ENCODE measurements at places on chromosomes 12 and 14.

- DNase-seq = no peak
Measured at GRCh38 chr12:128662101-128662500, 161.7 kb downstream of the SLC15A4 start.

- DNase-seq = no peak
Measured at GRCh38 chr14:91872011-91872501, 4.7 kb upstream of the TC2N start.

DNA sequence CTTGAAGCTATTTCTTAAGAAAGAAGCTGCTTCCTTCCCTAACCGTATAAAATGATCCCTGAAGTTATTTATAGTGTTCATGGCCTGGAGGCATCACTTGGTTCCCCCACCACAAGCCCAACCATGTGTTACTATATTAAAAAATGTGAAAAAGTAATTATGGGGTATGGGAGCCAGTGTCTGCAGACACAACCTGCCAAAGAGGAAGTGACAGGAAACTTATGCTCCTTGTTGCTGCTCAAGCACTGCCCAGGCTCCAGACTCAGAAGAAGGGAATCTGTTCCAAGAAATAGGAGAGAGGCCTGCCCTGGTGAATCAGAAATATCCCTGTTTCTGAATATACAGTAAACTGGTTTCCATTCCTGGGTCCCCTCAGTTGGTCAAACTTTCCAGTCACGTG, 217.2 kb upstream of the BMP4 start:
- DNase-seq = no peak

DNA sequence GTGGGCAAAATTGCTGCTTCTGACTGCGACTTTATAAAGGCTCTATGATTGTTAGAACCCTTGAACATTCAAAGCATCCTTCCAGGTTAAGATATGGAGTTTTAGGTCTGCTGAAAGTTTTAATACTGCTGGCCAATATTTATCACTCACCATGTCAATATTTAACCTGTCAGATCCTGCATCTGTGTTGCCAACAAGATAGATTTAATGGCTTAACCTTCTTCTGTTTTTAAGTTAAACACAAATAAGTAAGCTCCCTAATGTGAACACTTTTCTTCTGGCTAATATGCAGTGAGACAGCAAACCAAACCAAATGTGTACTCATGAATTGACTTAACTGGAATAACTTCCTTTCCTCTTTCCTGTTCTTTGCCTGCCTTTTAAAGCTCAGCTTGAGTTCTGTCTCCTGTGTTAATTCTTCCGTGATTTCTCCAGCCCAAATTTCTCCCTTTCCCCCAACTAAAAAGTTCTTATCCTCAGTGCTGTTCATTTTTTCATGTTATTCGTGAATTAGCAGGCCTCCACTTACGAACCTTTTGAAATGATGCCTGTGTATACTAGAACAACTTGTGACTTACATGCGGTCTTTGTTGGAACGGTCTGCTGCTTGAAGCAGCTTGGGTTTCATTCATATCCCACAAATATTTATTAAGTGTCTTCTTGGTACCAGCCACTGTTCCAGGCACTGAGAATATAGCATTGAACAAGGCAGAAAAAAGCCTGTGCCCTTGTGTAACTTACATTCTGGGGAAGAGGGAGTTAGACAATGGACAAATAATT, 9.1 kb downstream of the FBXW8 start:
- DNase-seq = no peak

- no peak for DNase-seq
Measured at GRCh38 chr12:33575346-33575745, 135.7 kb upstream of the SYT10 start.

DNA sequence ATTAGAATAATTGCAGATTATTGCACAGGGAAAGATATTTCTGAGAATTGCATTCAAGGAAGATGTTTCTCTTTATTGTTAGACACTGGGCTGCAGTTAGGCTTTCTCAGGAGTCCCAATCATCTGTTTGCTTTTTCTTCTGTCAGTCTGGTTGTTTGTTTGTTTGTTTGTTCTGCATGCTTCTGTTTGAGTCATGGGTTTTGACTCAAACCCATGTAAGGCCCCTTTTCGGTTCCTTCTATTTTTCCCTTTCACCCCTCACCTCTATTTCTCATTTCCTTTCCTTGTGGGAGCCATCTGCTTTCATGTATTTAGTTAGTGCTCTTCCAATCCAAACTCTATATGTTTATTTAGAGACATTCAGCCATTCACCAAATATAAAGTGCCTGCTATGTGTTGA, 25.1 kb upstream of the CISTR start:
- DNase-seq = no peak

- no peak for DNase-seq
Measured at GRCh38 chr12:122917507-122918121, 21.7 kb upstream of the VPS37B start.

DNA sequence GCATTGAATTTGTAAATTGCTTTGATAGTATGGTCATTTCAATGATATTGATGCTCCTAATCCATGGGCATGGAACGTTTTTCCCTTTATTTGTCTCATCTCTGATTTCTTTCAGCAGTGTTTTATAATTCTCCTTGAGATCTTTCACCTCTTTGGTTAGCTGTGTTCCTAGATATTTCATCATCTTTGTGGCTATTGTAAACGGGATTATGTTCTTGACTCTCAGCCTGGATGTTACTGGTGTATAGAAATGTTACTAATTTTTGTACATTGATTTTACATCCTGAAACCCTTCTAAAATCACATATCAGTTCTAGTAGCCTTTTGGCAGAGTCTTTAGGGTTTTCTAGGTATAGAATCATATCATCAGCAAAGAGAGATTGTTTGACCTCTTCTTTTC, 52.6 kb downstream of the SYNE2 start:
- no peak for DNase-seq

- DNase-seq = no peak
Measured at GRCh38 chr14:22993517-22993916, 11.2 kb upstream of the AJUBA start.

GRCh38 chr12:121713793-121714192, 1.2 kb downstream of the TMEM120B start:
- no peak for DNase-seq

GRCh38 chr12:8687846-8688601, 9.8 kb upstream of the RIMKLB start:
- DNase-seq = no peak

GRCh38 chr14:100028990-100029677, 36.1 kb upstream of the EVL start:
- DNase-seq = no peak

GRCh38 chr14:103629503-103630121, 601 bp downstream of the KLC1 start:
- DNase-seq = peak; percentile 25

DNA sequence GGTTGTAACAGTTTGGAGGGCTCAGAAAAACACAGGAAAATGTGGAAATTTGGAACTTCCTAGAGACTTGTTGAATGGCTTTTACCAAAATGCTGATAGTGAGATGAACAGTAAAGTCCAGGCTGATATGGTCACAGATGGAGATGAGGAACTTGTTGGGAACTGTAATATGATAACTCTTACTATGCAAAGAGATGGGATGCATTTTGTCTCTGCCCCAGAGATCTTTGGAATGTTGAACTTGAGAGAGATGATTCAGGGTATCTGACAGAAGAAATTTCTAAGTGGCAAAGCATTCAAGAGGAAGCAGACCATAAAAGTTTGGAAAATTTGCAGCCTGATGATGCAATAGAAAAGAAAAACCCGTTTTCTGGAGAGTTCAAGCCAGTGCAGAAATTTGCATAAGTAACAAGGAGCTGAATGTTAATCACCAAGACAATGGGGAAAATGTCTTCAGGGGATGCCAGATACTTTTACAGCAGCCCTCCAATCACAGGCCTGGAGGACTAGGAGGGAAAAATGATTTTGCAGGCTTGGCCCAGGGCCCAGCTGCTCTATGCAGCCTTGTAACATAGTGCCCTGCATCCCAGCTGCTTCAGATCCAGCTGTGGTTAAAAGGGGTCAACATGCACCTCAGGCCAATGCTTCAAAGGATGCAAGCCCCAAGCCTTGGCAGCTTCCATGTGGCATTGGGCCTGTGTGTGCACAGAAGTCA, 572.7 kb upstream of the ATP2B1 start:
- DNase-seq = no peak

GRCh38 chr14:68233101-68233784, 413.7 kb downstream of the RAD51B start:
- DNase-seq = no peak

DNA sequence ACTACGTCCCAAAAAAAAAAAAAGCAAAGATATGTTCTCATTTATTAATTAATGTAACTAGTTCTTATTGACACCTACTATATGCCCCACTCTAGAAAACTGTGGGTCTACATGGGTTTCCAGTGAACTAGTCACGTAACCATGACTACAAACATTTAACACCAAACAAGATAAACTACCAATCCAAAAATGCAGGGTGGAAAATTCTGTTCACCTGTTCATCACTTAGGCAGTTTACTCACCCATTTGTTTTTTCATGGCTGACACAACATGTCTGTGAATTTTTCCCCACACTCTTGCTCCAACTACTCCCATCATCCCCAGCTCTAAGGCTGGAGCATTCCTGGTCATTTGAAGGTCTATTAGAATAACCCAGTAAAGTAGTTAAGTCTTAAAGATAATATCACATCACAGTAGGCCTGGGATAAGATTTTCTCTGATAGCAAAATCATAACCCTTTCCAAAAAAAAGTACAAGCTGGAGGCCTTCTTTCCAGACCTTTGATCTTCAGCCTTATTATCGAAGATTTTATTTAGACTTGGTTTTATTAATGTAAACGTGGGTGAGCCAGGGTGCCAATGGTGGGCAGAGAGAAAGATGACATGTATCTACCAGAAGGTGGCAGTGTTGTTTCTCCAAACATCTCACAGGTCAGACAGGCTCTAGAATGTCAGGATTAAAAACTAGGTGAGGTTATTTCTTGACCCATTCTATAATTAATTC, 61.6 kb upstream of the DAAM1 start:
- DNase-seq = peak; percentile 6

- no peak for DNase-seq
Measured at GRCh38 chr12:18979401-18980126, 150.0 kb upstream of the PLEKHA5 start.

GRCh38 chr12:57358646-57359045, 72.2 kb downstream of the R3HDM2 start:
- DNase-seq = no peak

- no peak for DNase-seq
Measured at GRCh38 chr12:93144109-93144508, 215.0 kb upstream of the EEA1 start.

DNA sequence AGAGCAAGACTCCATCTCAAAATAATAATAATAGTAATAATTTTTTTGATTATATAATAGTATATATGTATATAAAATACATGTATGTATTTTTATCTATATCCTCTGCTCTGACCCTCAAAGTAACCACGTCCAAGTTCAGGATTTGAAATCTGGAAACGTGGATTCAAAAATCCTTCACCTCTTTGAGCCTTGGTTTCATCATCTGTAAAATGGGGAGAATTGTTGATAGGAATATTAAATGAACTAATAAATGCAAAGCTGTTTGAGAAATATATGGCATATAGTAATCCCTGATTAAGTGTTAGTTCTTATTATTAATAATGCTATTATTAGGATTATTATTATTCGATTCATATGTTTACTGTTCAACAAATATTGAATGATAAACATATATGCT, 2.6 kb downstream of the P2RX7 start:
- DNase-seq = no peak

DNA sequence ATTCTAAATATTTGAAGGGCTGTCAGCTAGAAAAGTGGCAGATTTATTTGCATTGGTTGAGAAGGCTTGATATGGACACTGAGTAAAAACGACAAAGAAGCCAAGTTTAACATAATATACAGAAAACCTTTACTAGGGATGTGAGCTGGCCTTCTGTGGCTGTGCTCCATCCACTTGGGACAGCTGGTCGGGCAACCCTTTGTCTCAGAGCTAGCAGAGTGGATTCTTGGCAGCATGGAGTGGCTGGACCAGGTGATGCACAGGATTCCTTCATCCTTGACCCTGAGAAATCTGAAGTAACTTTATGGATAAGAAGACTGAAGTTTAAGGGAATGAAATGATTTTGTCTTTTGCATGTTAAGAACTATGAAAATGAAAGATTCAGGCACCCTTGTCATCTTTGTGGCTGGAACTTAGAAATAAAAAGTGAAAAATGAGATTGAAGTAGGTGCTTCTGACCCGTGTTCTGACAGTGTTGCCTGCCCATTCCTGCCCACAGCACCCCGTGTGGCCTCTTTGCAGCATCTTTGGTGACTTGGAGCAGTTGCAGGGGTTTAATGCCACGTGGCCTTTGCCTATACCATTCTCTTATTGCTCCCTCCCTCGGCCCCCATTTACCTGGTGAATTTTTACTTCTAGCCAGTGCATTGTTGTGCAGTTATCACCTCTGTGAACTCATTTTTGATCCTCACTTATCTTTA, 32.6 kb downstream of the PELI2 start:
- DNase-seq = no peak

- DNase-seq = no peak
Measured at GRCh38 chr12:40534828-40535227, 157.4 kb upstream of the CNTN1 start.

- DNase-seq = no peak
Measured at GRCh38 chr14:99348816-99349614, 77.0 kb upstream of the BCL11B start.

- DNase-seq = no peak
Measured at GRCh38 chr12:57760347-57760982, 5.6 kb downstream of the MARCHF9 start.

GRCh38 chr12:13101821-13102375, 1.6 kb downstream of the GSG1 start:
- DNase-seq = no peak

DNA sequence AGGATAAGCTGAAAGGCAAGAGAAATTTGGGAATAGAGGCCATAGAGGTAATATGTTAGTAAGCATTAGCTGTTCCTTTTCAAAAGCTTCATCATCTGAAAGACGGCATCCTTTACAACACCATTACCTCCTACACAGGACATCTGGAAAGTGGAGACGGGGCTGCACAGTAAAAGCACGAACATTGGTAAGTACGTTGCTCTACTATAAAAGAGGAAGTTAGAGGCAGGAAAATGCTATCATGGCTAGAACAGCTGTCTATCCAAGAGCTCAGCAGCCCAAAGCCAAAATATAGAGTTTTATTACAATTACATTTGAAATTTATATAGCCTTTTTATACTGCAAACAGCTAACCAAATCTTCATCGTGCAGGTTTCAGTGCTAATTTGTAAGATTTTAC, 172.3 kb upstream of the GRIP1 start:
- DNase-seq = no peak

DNA sequence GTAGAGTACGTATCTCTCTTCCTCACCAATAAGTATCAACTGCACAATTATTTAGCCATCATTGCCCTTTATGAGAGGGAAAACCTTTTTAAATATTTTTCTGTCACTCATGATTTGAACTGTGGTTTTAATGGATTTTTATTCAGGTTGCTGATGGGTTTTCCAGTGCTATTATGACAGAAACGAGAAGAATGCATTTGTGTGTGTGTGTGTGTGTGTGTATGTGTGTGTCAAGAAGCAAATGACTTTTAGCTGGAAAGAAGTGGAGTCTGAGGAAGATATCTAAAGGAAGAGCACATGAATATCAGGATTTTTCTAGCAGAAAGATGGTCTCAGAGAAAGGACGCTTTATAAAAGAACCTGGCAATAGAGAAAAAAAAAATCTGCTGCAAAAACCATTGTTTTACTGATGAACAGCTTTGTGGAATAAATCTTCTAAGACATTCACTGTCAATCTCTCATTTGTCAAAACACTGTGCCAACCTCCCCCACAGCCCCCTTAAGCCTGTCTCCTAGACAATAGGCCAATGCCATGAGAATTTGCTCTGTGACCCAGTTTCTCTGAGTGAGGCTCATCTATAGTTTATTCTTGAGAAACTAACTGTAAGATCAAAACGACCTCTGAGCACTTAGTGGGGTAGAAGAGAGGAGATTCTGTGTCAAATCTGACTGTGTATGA, 417.7 kb downstream of the FLRT2 start:
- DNase-seq = no peak
